CD4-positive, alpha-beta T cell treated with Interleukin-4 for 4 hours (primary cell): ENCODE measurements at places on chromosomes 3 and 15.

- no peak for DNase-seq
Measured at GRCh38 chr3:155323063-155323666, 29.7 kb upstream of the STRIT1 start.

GRCh38 chr3:62529230-62529629 is 155.9 kb upstream of the FEZF2 start:
- no peak for DNase-seq

GRCh38 chr15:40623361-40623760 is 29.3 kb downstream of the KNL1 start:
- no peak for DNase-seq

DNA sequence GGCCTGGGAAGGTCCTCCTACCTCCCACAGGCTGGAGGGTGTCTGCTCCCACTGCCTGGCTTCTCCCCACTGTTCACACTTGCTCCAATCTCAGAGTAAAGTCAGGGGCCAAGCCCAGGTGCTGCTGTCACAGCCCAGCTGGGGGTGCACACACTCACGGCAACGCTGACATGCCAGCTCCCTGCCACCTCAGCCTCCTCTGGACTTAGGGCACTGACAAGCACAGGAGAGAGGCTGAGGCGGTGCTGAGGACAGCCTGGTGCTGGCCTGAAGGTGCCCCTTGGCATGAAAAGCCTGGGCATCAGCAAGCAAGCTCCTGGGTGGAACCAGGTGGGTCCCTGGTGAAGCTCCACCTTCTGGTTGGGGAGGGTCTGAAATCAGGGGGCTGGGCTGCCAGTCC is 53.0 kb downstream of the LSAMP start:
- DNase-seq: no peak

- DNase-seq: peak; percentile 37
Measured at GRCh38 chr3:187737368-187738070, 7.7 kb downstream of the BCL6 start.

DNA sequence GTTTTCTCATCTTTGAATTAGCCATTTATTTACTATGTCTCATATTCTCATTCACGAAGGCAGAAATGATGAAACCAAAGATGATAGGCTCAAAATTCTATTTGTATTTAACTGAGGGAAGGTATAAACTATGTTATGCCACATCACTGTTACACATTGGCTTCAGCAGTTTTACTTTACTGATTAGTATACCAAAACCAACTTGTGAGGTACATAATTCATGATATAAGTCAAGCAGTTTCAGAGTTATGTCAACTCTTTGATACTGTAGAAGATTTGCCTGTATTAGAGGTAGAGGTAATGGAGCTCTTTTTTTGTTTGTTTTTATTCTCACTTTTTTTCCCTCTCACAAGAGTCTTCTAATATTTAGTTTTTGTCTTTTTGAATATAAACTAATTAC is 22.9 kb downstream of the CHMP2B start:
- no peak for DNase-seq

- no peak for DNase-seq
Measured at GRCh38 chr3:179661777-179662176, 8.9 kb downstream of the USP13 start.

DNA sequence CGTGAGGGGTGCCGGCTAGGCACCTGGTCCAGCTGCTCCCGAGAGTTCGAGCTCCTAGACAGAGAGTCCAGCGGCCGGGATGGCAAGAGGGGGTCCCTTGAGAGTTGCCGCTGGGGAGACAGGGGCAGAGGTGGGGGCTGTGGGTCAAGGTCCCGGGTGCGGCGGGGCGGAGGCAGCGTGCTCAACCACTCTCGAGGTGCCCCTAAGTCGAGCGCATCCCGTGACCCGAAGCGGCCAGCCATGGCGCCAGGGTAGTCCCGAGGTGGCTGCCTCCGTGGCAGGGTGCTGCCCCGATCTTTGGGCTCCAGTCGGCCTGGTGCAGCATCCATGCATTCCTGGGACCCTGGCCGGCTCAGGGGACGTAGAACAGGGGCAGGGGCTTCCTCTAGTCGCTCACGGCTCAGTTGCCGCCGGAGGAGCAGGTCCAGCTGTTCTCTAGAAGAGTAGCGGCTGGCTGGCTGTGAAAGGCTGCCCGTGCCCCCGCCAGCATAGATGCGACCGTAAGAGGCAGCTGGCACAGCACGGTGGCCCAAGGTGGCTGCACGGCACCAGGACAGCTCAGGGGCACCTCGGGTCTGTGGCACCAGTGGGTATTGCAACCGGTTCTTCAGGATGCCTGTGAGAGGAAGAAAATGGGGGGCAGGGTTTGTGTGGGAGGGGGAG is 4.8 kb upstream of the SLC26A6 start:
- DNase-seq: no peak

- no peak for DNase-seq
Measured at GRCh38 chr15:74384566-74384880, 17.1 kb upstream of the CYP11A1 start.

GRCh38 chr3:190169877-190170276 is 49.2 kb upstream of the P3H2 start:
- DNase-seq: peak; percentile 15

DNA sequence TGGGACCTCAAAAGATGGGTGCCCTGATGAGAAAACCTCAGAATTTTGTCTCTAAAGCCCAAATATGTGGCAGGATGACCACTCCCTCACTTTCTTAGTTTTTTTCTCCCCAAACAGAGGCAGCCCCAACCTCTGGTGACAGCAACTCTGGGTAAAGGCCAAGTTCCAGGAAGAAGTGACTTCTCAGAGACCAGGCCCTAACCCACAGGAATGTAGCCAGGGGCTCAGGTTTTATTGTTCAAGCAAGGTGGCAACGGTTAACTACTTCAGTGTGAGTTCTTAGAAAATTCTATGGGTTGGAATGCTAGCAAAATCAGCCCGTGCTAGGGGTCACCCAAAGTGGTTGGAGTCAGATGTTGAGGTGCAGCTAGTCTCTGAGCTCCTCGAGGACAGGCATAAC is 5.1 kb upstream of the DNAJA4 start:
- DNase-seq: no peak

DNA sequence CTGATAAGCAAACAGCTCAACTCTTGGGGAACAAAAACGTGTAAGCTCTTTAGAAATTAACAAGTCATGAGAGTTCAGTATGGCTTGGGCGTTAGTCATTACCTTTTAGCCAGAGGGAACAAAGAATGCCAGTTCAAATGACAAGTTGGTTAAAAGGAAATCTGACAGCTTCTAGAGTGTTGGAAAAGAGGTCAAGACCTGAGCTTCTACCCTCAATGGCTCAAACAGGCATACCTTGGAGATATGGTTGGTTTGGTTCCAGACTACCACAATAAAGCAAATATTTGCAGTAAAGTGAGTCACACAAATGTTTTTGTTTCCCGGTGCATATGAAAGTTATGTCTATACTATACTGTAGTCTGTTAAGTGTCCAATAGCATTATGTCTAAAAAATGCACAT is 136.1 kb downstream of the CACNA1D start:
- DNase-seq: no peak

DNA sequence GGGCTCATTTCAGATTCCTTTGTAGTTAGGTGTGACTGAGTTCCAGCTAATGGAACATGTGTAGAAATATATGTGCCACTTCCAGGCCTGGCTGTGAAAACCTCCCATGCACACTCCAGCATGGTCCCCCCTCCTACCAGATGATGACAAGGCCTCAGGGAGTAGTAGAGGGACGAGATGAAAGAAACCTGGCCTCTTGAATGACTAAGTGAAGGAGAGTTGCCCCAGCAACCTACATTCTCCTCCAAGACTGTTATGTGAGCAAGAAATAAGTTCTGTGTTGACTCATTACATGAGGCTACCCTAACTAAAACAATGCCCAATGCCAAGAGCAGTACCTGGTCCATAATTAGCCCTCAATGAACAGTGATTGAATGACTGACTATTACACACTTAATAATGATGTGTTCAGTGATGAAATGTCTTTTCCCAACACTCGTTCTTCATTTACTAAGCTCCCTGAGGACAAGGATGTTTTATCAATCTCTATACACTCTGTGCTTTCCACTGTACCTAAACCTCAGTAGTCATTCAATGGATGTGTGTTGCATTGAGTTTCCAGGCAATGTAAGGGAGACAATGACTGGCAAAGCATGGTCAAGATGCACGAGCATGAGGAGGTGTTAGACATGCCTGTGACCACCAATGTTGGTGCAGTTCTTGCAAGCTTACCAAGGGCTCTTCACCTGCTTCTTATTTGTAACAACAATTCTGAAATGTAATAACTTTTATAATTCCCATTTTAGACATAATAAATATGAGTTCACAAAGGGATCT is 62.0 kb upstream of the BCL6 start:
- no peak for DNase-seq

- no peak for DNase-seq
Measured at GRCh38 chr15:98774756-98775497, 126.6 kb downstream of the IGF1R start.

- DNase-seq: no peak
Measured at GRCh38 chr15:38531509-38531908, 33.1 kb downstream of the RASGRP1 start.

GRCh38 chr15:80951941-80952340 is 37.7 kb downstream of the MESD start:
- no peak for DNase-seq

DNA sequence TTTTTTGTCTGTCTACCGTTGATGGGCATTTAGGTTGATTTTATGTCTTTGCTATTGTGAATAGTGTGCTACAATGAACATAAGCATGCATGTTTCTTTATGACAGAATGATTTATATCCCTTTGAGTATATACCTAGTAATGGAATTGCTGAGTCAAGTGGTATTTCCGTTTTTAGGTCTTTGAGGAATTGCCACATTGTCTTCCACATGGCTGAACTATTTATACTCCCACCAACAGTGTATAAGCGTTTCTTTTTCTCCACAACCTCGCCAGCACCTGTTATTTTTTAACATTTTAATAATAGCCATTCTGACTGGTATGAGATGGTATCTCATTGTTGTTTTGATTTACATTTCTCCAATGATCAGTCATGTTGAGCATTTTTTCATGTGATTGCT is 89.6 kb upstream of the GALNT15 start:
- DNase-seq: no peak

DNA sequence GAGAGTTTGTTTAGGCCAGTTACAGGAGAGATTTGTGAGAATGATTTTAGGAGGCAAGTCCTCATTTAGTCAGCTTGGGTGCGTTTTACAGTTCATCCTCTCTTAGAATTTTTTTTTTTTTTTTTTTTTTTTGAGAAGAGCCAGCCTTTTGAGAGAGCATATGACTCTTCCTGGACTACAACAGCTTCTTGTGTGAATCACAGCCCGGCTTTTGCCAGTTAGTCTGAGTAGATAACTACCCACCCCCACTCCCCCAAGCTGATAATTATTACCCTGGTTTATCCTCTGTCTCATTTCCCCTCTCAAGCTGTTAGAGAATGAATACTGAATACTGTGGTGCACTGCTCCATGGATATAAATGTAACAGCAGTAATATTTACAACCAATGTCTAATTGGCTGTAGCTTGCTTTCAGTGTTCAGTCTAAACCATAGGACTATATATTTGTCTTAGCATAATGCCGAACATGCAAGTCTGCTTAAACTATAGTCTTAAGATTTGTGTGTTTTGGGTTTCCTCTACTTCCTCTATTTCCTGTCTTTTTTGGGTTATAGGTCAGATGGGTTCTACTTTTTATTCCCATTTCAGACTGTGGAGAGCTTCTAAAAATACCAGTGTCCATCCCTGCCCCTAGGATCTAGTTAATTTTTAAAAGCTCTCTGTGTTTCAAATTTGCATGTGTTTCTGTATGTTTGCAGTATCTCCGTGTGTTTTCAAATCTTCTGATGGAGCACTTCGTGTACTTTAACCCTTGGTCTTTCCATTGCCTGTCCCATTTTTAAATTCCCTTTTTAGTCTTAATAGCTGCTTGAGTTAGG is 8.0 kb downstream of the CHD2 start:
- DNase-seq: peak; percentile 75

DNA sequence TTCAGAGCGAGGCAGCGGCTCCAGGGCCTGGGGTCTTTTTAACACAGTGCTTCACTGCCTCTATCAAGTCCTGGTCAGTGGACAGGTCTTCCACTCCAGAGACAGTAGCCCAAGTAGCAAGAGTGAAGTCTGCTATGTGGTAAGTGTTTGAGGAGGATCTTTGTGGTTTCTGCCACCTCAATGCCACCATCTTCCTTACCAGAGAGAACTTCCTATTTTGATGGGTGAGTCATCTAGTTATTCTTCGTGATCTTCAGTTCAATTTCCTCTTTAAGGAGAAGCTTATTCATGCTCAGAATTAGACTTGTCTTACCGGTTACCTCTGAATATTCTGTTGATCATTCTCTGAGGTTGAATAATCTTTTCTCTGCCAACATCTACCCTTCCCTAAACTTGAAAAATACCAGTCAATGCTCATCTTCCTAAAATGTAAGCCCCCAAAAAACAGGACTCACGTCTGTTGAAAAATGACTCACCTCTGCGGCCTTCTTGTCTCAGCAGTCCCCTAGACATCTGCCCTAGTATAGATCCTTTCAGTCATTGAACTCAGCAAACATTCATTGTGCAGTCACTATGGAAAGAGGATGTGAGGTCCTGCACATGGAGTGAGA is 32.2 kb upstream of the BCL6 start:
- peak; percentile 81 for DNase-seq

DNA sequence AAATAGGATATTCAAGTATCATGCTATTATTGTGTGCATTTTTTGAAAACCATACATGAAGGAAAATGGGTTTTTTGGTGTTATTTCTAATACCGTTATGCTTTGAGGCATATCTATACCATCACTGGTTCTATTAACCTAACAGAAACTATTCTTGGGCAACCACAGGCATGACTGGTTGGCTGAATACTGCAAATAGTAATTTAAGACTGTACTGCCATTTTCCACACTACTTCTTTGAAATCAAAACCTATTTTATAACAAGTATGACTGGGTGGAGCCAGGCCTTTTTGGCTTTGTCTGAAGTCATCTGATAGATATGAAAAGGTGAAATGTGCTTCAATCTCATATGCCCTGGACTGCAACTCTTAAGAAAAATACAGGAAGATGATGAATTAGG is 115.1 kb downstream of the ULK4 start:
- no peak for DNase-seq

DNA sequence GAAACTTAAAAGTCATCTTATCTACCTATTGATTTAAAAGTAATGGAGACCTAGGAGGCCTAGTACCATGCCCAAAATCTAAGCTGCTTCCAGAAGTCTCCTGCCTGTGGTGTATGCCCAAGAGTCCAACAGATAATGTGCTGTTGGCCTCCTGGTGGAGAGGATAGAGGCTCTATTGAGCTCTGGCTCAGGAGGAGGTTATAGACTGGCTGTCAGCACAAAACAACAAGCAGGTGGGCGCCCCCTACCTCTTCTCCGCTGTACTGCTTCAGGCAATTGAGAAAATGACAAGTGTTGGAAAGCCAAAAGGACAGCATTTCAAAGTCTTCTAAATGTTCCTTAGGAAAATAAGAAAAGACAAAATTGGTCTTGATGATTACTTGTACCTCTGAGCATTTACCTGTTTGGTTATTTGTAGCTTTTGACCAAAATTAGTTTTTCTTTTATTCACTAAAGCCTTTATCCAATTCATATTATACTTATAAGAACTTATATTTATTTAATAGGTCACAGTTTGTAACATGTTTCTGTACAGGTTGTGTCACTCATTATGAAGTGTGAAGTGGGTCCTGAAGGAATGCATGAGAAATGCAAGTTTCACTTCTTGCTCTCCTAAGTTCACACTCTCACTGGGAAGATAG is 17.2 kb upstream of the GNB5 start:
- DNase-seq: peak; percentile 70
